ENCODE measurements at places on chromosomes 4 and X. TPM values are rescaled to one million over a fixed set of nuclear protein-coding genes. Genes with fewer than 3 reads are reported as not detected.

SFRP2 gene
- total RNA-seq, result not detected

ENPP6 gene
- total RNA-seq, result not detected

TECRL gene
- not detected for total RNA-seq

ALB gene
- total RNA-seq, result 0.06 TPM

SPOCK3 gene
- total RNA-seq, result not detected

ARMCX1 gene
- total RNA-seq, result 0.43 TPM

MGAT4D gene
- not detected for total RNA-seq

LRP2BP gene
- total RNA-seq, result 0.10 TPM

SCML2 gene
- 7.2 TPM for total RNA-seq

Measured in A549 treated with RU486 at 1 μM for 4 hours (cell line).